ENCODE measurements at places on chromosomes 16 and 17.
A peak's percentile ranks its signal among the peaks of the same experiment; 100 is the strongest.

GRCh38 chr16:66382966-66383299 lies 16.4 kb downstream of the CDH5 start:
- DNase-seq = no peak

- no peak for DNase-seq
Observed at GRCh38 chr16:29845656-29846055, 17.4 kb downstream of the CDIPT start.

GRCh38 chr16:64437706-64438324 lies 684.0 kb downstream of the CDH11 start:
- DNase-seq = no peak

DNA sequence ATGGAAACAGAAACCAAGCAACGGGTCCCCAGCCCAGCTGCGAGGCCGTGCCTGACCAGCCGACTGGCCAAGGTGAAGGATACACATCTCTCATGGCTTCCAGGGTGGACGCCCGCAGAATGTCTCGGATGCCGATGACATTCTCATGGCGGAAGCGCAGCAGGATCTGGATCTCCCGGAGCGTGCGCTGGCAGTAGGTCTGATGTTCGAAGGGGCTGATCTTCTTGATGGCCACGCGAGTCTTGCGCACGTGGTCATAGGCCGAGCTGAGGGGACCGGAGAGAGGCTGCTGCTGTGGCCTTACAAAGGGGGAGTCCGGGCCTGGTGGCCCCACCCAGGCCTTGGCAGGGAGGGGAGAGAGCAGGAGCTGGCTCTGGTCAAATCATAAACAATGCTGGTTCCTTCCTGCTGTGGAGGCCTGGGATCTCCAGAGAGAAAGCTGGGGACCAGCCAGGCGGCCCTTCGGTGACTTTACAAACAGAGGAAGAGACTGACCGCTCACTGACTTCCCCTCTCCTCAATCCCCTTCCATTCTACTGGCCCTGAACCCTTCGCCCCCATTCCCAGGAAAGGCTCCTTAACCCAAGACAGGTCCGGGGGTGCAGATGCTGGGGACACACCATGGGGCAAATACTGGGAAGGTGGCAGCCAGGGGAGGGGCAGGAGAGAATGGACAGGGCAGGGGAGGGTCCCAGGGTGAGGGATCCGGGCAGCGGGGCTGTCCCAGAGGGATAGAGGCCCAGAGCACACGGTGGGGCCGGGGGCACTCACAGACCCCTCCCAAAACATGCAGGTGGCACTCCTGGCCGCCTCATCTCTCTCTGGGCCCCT lies 1.1 kb downstream of the MAPK3 start:
- DNase-seq = peak; percentile 16

- peak; percentile 42 for DNase-seq
Observed at GRCh38 chr17:61410141-61411010, 10.7 kb downstream of the TBX2 start.

GRCh38 chr16:35188288-35189155 lies 1729.1 kb downstream of the TP53TG3F start:
- peak; percentile 15 for DNase-seq

DNA sequence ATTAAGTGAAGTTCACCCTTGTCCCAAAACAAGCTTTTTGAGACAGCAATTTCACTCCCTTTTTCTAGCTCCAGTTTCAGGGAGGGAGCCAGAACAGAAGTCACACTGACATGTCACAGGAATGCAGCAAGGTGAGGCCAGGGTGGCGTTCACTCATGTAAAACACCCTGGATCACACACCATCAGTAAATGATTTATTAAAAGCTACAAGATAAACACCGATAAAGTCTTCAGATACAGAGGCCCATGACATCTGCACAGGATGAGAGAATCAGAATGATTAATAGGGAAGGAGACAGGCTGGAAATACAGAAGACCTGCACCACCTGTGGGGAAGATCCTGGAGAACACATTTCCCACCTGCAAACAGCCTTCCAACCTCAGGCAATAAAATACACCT lies 77.5 kb upstream of the DYNLRB2 start:
- DNase-seq = no peak

DNA sequence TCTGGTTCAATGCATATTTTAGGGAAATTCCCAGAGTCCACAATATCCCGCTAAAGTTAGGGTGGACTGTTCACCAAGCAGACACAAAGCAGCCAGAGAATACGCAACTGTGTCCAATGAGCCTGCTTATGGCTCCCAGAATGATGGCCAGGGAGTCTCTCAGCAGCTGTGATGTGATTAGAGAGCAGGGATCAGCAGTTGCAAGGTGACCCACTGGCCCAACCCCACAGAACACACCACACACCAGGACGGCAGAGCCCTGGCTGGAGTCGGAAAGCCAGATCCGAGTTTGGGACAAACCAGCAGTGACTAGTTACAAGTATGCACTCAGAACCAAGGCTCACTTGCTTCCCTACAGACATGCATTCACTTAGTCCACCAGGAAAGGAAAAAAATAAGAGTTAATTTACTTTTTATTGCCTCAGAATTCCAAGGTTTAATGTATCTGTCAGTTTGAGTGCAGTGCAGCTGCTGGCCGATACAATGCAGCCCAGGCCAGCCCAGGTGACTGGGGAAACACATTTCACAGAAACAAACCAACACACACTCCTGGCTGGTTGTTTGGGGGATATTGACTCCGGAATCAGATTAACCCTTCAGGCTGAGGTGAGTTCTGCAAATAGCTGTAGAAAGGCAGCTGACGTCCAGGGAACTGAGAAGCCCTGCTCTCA lies 121.7 kb downstream of the HIC1 start:
- no peak for DNase-seq

DNA sequence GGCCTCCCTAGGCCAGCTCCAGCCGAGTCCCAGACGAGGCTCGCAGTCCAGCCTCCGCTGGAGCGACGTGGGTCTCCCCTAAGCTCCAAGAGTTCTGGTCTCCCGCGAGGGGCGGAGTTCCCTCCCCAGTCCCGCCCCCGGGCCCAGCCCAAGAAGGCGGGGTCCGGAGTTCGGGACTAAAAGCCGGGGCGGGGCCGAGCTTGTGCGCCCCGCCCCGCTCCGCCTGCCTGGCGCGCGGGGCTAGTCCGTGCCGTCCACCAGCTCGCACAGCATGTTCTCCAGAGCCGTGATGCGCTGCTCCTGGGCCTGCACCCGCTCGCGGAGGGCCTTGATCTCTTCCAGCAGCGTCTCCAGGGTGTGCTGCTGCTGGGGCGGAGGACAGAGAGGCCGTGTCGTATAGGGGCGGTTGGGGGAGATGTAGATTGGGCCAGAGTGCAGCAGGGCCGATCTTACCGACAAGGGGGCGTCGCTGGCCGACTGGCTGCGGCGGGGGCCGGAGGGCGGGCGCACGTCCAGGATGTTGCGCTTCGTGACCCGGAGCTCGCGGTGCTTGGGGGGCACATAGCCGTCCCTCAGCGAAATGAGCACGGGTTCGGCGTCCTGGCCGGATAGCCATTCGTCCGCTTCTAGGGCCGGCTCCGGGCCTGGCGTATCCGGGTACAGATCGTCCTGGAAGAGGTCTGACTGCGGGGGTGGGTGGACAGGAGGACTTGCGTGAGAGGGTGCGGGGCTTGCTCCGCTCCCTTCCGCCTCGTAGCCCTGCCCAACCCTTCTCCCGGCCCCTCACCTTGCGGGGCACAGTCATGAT lies 7.0 kb downstream of the CORO6 start:
- peak; percentile 86 for DNase-seq

DNA sequence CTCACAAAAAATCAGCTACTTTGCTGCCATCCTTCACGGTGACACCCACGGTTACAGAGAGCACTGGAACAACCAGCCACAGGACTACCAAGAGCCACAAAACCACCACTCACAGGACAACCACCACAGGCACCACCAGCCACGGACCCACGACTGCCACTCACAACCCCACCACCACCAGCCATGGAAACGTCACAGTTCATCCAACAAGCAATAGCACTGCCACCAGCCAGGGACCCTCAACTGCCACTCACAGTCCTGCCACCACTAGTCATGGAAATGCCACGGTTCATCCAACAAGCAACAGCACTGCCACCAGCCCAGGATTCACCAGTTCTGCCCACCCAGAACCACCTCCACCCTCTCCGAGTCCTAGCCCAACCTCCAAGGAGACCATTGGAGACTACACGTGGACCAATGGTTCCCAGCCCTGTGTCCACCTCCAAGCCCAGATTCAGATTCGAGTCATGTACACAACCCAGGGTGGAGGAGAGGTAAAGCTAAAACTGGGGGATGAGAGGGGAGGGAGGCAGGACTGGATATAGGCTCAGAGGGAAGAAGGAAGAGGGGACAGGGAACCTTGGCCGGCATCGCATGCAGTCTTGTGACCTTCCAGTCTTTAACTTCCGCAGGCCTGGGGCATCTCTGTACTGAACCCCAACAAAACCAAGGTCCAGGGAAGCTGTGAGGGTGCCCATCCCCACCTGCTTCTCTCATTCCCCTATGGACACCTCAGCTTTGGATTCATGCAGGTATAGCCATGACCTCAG lies 581 bp downstream of the CD68 start:
- no peak for DNase-seq

GRCh38 chr17:30005709-30006320 lies 64.4 kb downstream of the EFCAB5 start:
- no peak for DNase-seq

DNA sequence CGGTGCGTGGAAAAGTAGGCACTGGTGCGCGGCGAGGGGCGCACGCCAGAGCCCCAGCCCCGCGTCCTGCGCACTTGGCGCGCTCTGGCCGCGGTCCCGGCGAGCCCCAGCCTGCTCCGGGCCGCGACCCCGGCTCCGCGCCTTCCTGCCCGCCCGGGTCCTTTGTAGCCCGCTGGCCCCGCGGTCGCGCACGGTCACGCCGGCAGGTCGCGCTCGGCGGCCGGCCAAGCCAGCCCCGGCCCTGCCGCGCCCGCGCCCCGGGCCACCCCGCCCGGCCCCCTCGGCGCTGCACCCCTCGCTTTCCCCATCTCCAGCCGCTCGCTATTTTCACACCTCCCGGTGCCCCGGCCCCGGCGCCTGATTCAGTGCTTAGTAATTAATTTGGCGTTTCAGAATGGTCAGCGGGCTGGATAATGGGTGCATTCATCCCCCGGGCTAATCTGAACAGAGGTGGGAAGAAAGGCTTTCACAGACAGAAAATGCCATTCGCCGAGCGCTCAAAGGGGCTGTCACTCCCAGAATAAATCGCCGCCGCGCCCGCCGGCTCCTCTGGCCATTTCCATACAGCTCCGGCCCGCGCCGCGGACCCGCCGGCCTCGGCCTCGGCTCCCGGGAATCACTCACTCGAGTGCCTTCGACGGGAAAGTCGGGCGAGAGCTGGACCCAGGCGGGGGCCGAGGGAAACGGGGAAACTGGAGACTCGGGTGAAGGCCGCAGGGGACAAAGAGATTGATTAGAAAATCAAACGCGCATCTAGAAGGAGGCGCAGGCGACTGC lies 17.8 kb upstream of the NTN1 start:
- no peak for DNase-seq
